ENCODE measurements at places on chromosomes 11 and 22.
A peak's percentile ranks its signal among the peaks of the same experiment; 100 is the strongest.

GRCh38 chr11:96648991-96649390, 259.2 kb downstream of the JRKL start:
- no peak for DNase-seq

DNA sequence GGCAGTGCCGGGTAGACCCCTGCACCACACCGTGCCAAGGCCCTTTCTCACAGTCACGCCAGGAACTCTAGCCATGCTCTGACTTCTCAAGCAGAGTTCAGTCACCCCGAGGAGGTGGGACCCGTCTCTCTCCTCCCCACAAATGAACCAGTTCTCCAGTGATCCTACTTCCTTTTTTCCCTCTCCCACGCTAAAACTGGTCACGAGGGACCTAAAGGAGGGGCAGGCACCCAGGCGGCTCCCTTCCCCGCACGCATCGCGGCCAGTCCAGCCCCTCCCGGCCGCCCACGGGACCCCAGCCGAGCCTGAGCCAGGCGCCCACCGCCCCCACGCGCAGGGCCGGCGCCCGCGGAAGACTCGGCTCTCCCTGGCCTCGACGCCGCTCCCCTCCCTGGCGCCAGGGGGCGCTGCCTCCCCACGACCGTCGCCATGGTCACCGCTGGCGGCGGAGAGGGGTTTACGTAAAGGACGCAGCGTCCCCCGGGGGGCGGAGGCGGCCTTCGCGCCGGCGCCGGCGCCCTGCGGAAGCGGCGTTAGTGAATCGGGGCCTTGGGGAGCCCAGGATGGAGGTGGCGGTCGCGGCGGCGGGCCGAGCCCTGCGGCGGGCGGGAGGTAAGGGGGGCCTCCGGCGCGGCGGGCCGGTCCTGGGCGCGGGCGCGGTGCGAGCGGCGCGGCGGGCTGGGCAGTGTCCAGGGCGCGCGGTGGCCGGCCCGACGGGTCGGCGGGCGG, at the start of gene DAGLA:
TSS of gene DAGLA (plus strand) at position 499 of the 729 bp plus-strand sequence. CDS start 39,765 bp downstream, outside the sequence.
- peak; percentile 88 for DNase-seq

GRCh38 chr22:47442821-47443220, 680.4 kb downstream of the TBC1D22A start:
- no peak for DNase-seq

DNA sequence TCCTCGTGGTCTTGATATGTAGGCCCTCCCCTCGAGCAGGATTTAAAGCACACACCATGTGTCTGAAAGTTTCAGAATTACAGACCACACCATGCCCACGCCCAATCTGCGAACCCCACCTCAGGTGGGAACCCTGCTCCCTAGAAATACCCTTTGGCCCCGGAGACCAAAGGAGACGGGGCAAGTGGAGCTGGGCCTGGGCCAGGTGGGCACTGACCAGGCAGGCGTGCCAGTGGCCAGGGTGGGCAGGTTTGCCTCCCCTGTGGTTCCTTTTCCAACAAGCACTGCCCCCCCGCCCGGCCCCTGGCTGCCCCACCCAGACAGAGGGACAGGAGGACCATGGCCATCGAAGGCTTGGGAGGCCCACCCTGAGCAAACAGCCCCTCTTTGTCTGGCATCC, 400.4 kb downstream of the TBC1D22A start:
- no peak for DNase-seq

All from natural killer cell (primary cell).